ENCODE measurements at places on chromosomes 4 and X.

DNA sequence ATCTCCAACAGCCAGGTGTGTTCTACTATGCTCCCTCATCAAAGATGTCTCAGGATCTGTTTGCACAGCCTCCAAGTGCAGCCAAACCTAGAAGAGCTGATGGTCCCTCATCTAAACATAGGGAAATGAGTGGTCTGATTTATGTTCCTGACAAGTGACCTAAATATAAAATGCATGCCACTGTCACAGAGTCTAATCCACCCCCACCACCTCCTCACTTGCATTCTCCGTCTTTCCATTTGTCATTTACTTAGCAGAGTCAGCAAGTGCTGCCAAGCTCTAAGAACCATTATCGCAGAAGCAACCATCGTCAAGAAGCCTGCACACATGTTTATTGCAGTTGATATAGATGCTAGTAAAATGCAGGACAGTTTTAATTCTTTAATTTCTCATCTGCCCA lies 33.1 kb upstream of the VCX3A start:
- no peak for DNase-seq

DNA sequence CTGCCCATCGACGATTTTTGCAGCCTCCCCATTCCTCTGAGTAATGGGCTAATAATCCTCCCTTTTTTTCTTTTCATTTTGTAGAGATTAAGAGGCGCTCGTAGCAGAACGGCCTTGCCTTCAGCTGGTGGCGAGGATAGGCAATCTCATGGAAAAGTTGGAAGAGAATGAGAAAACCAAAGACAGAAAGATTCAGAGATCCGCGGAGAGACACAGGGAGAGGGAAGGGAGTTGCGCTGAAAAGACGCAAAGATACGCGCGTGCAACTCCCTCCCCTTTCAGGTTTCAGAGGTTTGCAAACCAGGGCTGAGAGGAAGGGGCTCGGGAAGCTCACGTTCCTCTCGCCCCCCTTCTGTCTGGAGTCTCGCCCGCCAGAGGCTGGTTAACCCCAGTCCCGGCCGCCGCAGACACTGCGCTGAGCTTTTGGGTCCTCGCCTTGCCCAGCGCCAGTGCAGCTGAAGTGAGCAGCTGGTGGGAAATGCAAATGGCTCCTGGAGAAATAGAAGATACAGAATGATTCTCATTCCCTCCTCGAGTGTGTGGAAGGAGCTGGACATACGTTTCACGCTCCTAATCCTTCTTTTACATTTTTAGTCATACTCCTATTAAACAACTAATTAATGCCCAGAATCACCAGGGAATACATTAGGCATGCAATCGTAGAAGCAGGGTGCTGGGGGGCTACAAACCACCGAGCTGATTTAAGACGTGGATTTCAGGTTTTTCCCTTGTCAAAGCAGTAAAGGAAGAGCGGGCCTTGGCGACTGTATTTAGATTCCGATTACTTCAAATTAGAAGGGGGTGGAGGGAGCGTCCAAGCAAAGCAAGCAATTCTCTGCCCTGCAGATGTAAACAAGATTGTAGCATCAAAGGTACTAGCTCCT lies 16.6 kb upstream of the PITX2 start:
- DNase-seq: no peak

GRCh38 chr4:38366456-38366855 lies 297.5 kb upstream of the KLF3 start:
- no peak for DNase-seq

GRCh38 chr4:60759518-60760245 lies 440.4 kb upstream of the ADGRL3 start:
- no peak for DNase-seq

- DNase-seq: no peak
These were observed 105.9 kb downstream of the CT47B1 start for GRCh38 chrX:120769576-120770341.

GRCh38 chrX:153576961-153577360 lies 22.0 kb downstream of the CCNQ start:
- no peak for DNase-seq

GRCh38 chr4:161254375-161254774 lies 909.4 kb downstream of the FSTL5 start:
- DNase-seq: no peak

DNA sequence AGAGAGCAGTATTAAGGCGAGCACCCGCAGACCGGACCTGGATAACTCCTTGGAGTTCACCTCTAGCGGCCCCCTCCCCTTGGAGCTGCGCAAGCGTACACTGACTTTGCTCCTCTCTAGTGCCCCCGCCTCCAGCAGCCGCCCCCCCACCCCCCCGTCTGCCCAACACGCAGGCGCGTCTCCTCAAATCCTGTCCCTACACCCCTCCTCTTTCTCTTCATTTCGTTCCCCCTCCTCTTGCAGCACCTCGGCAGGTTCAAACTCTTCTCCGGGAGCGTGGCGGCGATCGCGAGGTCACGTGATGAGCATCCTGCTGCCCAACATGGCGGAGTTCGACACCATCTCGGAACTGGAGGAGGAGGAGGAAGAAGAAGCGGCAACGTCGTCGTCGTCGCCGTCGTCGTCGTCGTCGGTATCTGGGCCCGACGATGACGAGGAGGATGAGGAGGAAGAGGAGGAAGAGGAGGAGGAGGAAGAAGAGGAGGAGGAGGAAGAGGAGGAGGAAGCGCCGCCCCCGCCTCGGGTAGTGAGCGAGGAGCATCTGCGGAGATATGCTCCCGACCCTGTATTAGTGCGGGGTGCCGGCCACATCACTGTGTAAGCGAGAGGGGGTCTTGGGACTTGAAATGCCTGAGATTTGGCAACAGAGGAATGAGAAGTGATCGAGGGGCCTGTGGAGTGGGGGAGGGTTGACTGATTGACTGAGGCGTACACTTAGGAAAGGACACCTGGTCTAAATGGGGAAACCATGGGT lies at the start of gene CHIC1:
CHIC1 (plus strand) TSS at position 214 of the 754 bp plus-strand sequence; CDS start at position 302, 88 bp downstream.
- no peak for DNase-seq

DNA sequence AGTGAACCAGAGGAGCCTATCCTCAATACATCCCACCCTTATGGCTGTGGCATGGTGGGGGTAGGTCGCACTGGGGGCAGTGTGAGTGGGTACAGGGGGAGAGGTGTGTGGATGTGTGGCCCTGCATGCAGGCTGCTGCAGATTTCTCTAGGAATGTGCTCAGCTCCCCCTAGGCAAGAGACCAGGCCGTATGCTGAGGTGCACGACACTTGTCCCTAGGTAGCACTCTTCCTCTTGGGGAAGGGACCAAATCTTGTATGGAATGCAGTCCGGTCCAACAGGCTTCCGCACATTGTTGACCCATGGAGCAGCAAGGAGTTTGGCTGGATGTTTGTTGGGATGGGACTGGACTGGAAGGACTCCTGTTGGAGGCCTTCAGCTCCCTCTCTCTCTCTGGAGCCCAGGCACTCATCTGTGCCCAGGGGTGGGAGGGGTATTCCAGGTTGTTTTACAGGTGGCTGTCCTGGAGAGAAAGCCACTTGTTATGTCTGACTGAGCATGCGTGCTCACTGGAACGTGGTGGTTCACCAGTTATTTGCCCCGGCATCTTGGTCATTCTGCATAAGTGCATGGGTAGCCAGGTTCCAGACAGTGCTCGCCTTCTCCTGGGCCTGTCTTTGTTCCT lies 55.1 kb downstream of the NBDY start:
- DNase-seq: no peak
